Left renal cortex interstitium (tissue), 4 donors: ENCODE measurements at places on chromosomes 11 and 22. TPM values are rescaled to one million over a fixed set of nuclear protein-coding genes. Genes with fewer than 3 reads are reported as not detected.

DDIAS gene
- polyA plus RNA-seq = 6.4 TPM

SERHL2 gene
- 10.6 TPM for polyA plus RNA-seq

KLHL35 gene
- polyA plus RNA-seq = 0.88 TPM

DNA sequence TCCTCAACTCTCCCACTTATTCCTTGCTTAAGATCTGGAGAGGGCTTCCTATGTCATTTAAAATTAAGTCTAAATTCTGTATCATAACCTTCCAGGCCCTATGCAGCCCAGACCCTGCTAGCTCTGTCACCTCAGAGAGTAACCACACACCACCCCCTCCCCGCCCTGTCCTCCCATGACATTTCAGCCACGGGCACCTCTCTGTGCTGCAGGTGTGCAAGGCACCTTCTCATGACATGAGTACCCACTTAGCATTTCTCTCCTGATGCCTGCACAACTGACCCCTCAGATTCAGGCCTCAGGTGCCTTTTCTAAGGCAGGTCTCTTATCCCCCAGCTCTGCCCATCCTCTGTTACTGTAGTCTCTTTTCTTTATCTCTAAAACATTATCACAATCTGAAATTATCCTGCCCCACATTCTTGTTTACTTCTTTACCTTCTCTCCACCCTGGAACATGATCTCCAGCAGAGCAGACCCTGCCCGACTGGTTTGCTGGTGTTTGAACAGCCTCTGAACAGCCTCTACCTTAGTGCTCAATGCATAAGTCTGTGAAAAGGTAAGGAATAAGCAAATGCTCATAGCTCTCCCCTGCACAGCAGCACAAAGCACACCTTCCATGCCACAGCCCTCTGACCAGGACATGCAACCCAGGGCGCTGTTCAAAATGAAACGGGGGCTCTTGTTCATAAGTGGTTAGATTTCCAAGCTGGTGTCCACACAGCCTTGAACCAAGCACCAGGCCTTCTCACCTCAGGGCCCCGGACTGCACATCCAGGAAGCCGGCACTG is 196.1 kb upstream of the B3GAT1 start:
- DNase-seq = no peak

DNA sequence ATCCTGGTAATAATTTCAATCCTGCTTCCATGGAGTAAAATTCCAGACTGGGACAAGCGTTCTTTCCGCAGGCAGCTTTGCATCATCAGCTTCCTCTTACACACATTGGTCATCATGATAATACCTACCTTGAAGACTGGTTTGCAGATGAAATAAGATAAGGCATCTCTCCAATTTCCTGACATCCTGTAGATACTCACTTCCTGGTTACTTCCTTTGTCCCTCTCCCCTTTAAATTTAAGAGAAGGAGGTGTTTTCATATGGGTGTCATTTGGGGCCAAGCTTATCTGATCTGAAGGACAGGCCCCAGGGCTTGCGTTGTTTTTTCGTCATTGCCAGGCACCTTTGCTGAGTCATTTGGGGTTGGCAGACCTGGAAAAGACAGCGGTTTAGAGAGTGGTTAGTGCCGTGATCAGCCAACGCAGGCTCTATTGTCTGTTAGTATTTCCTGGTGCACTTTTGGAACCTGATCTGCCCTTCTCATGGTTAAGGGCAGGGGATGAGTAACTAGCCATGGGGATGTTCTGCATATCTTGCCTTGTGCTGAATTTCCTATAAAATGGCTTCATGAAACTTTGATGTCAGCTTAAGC is 24.1 kb downstream of the GRAMD1B start:
- no peak for DNase-seq

DNA sequence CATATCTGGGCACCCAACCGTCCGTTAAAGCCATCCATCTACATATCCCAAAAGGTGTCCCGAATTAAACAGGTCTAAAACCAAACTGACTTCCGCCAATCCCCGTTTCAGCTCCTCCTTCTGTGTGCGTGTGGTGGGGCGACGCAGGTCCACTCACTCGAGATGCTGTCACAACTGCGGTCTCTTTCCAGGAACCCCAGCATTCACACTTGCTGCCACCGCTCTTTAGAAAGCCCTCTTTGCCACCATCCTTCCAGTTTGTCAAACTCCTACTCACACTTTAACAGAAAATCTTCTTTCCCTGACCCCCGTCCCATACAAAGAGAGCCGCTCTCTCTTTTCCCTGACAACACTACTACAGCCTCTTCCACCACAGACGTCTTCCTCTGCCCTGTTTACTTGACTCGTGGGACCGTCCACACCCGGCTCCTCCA is 467 bp downstream of the ESS2 start:
- no peak for DNase-seq
